ENCODE measurements at places on chromosomes 5 and 9.

- no peak for DNase-seq
Observed at GRCh38 chr9:100401042-100401441, 25.9 kb upstream of the MSANTD3 start.

- DNase-seq = no peak
Observed at GRCh38 chr5:92513067-92513466, 1068.0 kb downstream of the NR2F1-AS1 start.

DNA sequence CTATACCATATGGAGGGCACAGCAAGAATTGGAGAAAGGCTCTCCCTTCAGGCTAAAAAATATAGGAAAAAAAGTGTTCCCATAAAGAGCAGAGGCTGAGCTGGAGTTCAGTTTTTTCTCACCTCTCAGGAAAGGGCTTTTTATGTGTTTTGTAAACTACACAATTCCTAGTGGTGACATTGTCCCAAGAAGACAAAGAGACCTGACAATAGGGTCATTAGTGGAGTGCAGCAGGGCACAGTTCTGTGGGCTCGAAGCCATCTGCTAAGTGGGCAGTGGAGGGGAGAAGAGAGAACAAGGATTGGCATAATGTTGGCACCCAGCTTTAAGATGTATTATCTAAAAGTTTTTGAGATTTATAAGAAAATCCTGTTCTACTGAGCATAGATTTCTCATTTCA is 162.5 kb downstream of the HCN1 start:
- no peak for DNase-seq

GRCh38 chr5:106142116-106142515 is 1528.6 kb downstream of the EFNA5 start:
- DNase-seq = no peak

DNA sequence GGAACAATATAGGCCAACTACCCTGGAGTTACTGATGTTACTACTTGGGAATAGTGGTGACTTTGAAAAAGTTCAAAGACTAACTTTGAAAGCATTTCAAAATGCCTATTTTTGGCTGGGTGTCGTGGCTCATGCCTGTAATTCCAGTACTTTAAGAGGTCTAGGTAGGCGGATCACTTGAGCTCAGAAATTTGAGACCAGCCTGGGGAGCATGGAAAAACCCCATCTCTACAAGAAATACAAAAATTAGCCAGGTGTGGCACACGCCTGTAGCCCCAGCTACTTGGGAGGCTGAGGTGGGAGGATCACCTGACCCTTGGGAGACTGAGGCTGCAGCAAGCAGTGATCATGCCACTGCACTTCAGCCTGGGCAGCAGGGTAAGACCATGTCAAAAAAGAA is 105.3 kb downstream of the ARRDC3 start:
- no peak for DNase-seq

DNA sequence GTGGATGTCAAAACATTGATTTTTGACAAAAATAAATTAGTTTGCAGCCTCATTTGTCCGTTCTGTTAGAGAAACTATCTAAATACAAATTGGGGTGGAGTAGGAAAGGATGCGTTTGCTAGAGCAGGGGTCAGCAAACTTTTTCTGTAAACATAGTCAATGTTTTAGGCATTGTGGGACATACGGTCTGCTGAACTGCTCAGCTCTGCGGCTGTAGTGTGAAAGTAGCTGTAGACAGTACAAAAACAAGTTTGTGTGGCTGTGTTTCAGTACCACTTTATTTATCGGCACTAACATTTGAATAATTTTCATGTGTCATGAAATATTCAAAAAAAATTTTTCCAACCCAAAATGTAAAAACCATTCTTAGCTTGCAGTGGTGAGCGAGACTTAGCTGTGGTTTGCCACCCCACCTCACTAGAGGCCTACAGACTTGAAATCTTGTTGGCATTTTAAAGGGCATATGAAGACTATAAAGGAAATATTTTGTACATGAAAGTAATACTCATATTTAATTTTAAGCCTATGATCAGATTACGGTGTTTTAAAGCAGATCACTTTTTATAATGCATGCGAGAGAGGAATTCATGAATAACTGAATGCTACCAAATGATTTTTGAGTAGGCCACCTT is 151.0 kb upstream of the PCA3 start:
- no peak for DNase-seq

DNA sequence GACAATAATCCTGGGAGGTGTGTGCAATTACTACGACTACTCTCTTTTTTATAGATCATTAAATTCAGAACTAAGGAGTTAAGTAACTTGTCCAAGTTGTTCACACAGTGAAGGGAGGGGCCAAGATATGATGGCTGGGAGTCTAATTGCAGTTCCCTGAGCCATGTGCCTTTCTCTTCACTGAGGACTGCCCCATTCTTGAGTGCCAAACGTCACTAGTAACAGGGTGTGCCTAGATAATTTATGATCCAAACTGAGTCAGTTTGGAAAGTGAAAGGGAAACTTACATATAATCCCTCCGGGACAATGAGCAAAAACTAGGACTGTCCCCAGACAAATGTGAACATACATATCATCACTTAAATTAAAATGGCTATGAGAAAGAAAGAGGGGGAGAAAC is 20.2 kb downstream of the IL7R start:
- DNase-seq = no peak

DNA sequence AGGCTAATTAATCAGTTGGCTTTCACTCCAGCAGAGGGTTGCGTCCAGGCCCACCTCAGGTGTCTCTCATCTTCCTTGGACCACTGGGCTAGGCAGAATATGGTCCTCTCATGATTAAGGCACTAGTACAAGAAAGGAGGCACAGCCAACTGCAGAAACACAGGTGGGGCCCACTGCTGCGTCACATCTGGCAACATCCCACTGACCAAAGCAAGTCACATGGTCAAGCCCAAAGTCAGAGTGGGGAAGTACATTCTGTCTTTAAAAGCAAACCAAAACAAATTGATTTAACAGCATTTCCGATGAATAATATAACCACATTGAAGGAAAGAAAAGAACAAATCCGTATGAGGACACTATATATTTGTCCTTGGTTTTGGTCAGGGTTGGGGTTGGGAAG is 28.0 kb upstream of the UBTD2 start:
- DNase-seq = no peak

DNA sequence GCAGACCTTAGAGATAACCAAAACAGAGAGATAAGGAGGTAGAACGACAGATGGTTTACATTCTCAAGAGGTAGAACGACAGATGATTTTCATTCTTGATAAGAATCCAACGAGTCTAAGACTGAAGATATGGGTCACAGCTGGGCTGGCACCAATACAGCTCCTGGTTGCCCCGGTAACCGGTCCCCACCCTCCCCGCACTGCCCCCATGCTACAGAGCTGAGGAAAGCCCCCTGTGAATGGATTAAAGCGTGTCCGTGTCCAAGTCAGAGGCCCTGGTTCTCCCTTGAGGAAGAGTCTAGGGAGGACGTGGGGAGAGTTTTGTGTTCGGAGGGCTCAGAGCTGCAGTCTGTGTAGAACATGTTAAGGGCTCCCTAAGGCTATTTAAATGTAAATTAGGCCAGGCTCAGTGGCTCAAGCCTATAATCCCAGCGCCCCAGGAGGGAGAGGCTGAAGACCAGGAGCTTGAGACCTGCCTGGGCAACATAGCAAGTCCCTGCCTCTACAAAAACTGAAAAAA is 8.1 kb downstream of the IDNK start:
- peak; percentile 51 for DNase-seq

- no peak for DNase-seq
Observed at GRCh38 chr5:20694121-20694520, 706.1 kb upstream of the CDH18 start.

GRCh38 chr9:38319496-38320173 is 72.9 kb upstream of the ALDH1B1 start:
- no peak for DNase-seq

GRCh38 chr9:130824079-130824478 is 11.0 kb upstream of the ABL1 start:
- no peak for DNase-seq

GRCh38 chr9:113808391-113809358 is 67.4 kb upstream of the ZNF618 start:
- no peak for DNase-seq

GRCh38 chr5:68534956-68535520 is 319.5 kb downstream of the PIK3R1 start:
- no peak for DNase-seq

DNA sequence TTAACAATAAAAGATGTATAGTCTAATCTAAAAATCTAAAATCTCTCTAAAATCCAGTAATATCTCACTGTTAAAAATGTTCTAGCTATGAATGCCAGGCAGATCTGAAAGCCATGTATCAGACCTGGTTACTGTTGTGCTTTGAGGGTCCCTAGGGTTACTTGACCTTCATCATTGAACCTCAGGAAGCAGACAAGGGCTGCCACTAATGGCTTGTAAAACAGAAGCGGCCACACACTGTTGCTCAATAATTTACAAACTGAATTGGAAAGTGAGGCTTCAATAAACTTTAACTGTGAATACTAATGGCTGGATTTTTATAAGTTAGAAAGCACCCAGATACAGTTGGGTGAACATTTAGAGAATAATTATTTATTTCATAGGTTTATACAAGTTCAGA is 198.0 kb upstream of the RPS23 start:
- no peak for DNase-seq

DNA sequence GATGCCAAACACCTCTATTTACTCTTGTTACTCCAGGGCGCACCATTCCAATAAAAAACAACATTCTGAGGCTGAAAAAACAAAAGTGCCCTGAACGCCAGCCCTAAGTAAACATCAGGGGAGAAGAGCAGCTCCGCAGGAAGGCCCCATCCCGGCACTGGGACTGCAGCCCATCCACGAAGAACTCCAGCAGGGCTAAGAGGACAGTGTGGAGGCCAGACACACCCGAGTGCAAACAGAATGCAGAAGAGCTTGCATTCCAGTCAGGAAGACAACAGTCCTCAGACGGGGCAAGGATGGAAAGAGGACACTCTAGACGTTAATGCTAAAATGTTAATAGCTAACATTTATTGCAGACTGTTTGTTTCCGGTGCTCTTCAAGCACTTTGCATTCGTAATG is 33.0 kb downstream of the FAM240B start:
- DNase-seq = no peak
